ENCODE measurements at places on chromosomes 7 and 10.

DNA sequence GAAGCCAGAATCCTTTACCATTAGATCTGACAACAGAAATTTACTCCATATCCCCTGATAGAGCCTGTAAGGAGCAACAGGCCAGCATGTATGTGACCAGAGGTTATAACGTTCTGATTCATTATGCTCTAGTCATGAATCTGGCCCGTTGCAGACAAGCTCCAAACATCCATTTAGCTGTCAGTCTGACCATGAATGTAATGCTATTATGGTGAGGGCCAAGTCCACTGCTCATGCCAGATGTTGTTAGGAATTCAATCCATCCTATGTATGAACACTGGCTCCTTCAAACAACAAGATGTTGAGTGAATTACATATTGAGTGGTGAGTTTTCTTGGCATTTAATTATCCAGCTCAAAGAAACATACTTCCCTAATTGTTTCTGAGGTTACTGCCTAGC is 610.1 kb upstream of the ANKRD30A start:
- DNase-seq: no peak

DNA sequence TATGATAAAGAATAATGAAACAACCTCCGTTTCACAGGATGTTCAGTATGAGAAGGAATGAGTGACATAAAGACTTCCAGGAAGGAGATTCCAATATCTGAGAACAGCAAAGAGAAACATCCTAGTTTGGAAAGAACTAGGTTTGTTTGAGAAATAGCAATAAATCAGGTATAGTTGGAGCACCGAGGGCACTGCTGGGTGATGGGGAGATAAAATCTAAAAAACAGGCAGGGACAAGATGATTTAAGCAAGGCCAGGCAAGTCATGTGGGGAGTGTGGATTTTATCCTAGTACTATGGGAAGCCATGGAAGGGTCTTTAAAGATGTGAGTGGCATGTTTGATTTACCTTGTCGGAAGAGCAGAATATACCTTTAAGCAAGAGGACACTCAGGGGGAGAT is 169.7 kb downstream of the SPAG6 start:
- DNase-seq: no peak

DNA sequence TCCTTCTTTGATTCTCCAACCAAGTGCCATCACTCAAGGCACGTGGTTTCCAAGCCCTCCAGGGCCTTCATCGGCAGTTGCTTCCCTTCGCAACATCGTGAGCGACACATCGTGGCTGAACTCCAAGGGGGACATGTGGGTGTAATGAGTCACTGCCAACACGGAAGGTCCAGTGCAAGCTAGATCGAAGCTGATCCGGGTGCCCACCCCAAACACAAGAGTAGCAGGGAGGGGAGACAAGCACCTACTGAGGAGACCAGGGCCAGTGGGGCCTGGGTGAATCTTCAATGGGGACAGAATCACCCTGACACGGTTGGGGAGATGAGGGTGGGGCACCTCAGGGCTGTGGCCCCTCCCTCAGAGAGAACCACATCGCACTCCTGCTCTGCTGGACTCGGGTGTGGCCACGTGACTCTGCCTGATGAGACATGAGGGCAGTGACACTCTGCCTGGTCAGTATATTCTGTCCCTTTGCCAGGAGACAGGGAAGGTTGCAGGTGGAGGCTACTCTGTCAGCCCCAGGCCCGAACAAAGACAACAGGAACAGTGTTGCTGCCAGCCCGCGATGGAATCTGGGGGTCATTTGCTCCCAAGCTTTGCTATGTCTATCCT is 36.8 kb upstream of the HSPA12A start:
- DNase-seq: no peak

- no peak for DNase-seq
These were observed 21.3 kb downstream of the MKX start for GRCh38 chr10:27724287-27724686.

DNA sequence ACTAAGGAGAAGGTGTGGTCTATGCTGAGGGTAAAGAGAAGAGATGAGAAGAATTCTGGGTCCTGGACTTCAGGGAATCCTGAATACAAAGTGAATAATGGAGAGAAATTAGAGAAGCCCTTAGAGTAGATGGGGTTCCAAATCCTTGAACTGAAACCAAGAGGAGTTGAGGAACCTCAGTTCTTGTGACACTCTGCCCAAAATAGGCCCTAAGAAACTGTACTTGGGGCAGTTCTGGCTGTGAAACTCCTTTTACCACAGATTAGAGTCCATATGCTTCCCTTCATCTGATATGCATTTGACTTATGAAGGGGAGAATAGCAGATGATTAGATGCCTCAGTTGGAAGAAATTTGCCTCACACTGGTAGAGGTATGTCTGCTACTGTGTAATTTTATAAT is 19.0 kb downstream of the TES start:
- DNase-seq: no peak

GRCh38 chr7:55641811-55642210 is 69.5 kb upstream of the VOPP1 start:
- no peak for DNase-seq

DNA sequence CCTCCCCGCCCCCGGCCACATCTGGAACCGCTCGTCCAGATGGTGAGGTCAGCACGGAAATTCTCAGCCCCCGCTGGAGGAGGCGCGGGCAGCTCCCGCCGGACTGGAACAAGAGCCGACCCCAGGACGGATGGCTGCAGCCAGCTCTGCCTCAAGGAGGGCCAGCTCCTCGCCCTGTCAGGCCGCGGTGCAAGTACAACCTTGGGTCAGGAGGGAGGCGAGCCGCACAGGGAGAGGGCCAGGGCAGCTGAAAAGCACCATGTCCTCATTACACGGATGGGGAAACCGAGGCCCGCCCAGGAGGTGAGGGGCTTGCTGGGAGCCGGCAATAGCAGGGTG is 3.8 kb upstream of the GRIFIN start:
- DNase-seq: no peak

GRCh38 chr10:124414076-124414475 is 4.6 kb downstream of the OAT start:
- DNase-seq: no peak

DNA sequence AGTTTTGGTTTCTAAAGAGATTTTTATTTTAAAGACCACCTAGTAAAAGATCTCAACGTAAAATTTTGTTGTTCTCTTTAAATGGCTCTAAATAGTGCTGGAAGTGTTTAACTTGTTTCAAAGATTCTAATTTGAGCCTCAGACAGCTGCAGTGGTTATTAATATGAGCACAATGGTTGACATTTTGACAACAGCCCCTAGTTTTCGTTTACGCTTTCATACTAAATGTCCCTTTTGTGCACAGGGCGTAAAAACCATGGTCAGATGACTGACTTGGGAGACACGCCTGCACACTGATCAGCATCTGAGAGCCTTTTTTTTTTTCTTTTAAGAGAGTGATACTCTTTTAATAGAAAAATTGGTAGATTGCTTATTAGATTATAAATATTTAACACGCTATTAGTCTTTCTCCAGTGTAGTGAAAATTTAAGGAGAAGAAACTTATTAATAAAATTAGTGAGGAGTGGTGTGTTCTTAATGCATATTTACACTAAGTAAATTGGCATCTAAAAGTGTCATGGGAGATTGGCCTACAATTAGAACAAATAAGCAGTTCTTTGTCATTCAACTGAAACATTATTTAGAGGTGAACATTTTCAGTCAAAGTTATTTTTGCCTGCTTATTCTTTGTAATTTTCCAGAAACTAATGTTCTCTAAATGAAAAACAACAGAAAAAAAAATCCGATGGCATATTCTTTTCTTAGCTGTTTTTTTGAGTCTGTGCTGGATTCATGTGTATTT is 182.8 kb upstream of the PHYHIPL start:
- DNase-seq: no peak

DNA sequence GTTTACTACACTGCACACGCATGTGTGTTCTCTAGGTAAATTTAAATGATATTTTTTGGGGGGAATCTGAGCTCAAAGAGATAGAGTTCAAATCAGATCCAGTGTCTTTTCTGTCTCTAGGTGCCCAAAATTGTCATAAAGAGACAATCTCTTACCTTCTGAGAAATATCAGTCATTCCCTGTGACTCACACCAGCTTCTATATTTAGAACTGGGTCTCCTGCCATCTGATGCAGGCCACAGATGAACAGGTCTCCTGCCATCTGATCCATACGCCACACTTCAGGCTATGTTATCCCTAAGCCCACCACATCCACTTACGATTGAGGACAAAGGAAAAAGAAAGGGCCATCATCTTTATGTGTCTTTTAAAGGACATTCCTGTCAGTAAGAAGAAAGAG is 136.3 kb upstream of the LAMB4 start:
- no peak for DNase-seq

- no peak for DNase-seq
These were observed 118.5 kb downstream of the FOXP2 start for GRCh38 chr7:114533131-114533530.

Data from activated T-cell treated with anti-CD3 and anti-CD28 coated beads for 48 hours (primary cell).